ENCODE measurements at places on chromosomes 5 and 9. TPM values are rescaled to one million over a fixed set of nuclear protein-coding genes. Genes with fewer than 3 reads are reported as not detected.

GRCh38 chr9:95103871-95104580 lies 213.5 kb downstream of the FANCC start:
- DNase-seq, result no peak

DNA sequence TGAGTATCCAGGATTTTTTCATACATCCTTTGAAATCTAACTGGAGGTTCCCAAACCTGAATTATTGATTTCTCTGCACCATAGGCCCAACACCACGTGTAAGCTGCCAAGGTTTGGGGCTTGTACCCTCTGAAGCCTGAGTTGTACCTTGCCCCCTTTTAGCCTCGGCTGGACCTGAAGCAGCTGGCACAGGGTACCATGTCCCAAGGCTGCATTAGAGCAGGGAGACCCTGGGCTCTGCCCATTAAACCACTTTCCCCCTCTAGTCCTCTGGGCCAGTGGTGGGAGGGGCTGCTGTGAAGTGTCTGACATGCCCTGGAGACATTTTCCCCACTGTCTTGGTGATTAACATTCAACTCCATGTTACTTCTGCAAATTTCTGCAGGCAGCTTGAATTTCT lies 532.9 kb upstream of the NUDT12 start:
- DNase-seq, result peak; percentile 80

- no peak for DNase-seq
Measured at GRCh38 chr9:129336130-129336528, 158.1 kb upstream of the IER5L start.

GRCh38 chr9:69324549-69325401 lies at the start of gene ENTREP1:
TSS of gene ENTREP1 (plus strand) at chr9:69325215. CDS start at chr9:69325310, 95 bp downstream.
- DNase-seq, result no peak

GRCh38 chr5:170552621-170553115 lies 48.8 kb downstream of the KCNIP1 start:
- DNase-seq, result no peak

- no peak for DNase-seq
Measured at GRCh38 chr5:176646707-176647029, 616 bp upstream of the TSPAN17 start.

- no peak for DNase-seq
Measured at GRCh38 chr9:17453751-17454150, 125.1 kb upstream of the SH3GL2 start.

DNA sequence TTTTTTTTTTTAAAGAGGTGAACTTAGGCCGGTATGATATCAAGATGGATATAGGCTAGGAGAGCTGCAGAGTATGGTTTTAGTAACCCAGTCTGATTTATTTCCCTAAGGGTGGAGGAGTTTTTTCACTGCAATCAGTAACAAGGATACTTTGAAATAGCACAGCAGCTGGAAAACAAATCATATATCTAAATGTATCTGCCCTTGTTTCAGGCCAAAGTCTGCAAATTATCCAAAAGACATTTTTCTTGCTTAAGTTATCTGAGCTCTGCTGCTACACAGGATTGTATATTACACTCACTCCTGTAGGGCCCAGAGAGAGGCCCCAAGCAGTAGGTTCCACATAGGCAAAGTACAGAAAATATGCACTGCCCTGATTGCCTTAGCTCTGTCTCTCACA lies 222.4 kb downstream of the NTRK2 start:
- DNase-seq, result no peak

- no peak for DNase-seq
Measured at GRCh38 chr9:21995666-21996398, 1.2 kb downstream of the CDKN2B-AS1 start.

PKN3 gene
- 7.2 TPM for total RNA-seq

EHMT1 gene
- 72.3 TPM for total RNA-seq

KCNMB1 gene
- 81.0 TPM for total RNA-seq

MLANA gene
- total RNA-seq, result not detected

ARL14EPL gene
- total RNA-seq, result not detected

SPATA31C1 gene
- not detected for total RNA-seq

EPB41L4B gene
- total RNA-seq, result 1.4 TPM

SPATA31E1 gene
- not detected for total RNA-seq

F2RL2 gene
- total RNA-seq, result 4.6 TPM
